Neural crest cell (in vitro differentiated cells): ENCODE measurements at places on chromosomes 3 and 15.

- no peak for DNase-seq
Observed at GRCh38 chr15:66713843-66714508, 11.9 kb downstream of the SMAD6 start.

DNA sequence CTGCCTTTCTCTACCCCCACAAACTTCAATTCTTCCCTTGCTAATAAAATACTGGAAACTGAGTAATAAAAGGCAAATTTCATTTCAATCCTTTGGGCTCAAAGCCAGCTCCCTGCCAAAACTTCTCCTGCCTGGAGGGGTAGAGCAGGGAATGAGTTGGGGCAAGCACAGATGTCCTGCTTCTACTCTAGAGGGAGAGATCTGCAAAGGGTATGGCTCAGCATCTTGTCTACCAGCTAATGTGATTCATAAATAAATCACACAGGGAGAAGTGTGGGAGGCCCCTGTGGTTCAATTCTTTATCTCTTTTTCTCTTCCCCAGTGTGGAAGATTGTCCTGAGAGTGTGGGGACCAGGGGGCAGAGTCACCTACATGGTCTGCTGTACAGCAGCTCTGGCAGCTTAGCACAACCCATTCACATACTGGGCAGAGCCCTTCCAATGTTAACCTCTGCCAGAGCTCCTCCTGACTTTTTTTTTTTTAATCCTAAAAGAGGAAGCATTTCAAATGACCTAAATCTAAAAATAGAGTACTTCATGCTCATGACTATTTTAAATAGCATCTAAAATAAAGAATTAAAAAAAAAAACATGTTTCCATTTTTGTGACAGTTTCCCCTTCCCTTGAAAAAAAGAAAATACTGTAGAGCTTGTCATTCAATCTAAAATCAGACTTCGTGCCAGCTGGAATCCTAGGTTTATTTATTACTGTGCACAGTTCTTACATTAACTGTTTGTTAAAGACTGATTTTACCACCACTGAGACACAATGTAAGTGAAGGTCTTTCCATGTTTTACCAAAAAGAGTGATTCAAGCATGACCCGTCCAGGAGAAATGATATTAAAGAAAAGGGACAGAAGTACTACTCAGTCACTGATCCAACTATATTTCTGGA lies 1083.7 kb upstream of the CFAP20DC start:
- no peak for DNase-seq

DNA sequence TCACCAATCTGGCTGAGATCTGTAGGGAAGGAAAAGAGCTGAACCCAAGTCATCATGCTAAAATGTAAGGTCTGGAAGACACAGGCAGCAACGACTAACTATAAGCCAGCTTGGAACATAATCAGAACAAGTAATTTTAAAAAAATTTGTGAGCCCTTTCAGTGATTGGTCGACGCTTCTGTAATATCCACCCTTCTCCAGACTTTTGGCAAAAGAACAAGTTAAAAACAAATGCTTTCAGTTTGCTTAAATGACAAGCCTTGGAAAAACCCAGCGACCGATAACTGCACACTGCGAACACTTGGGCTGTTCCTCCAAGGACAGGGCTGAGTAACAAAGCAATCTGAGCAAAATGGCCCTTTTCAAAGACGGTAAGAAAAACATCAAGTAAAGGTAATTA lies 49.6 kb downstream of the PCSK6 start:
- DNase-seq, result no peak

- no peak for DNase-seq
Observed at GRCh38 chr3:8983591-8983990, 20.3 kb upstream of the RAD18 start.

- DNase-seq, result no peak
Observed at GRCh38 chr3:127964053-127964452, 49.0 kb downstream of the KBTBD12 start.

GRCh38 chr15:74950078-74950908 lies 6.3 kb downstream of the RPP25 start:
- peak; percentile 90 for DNase-seq

DNA sequence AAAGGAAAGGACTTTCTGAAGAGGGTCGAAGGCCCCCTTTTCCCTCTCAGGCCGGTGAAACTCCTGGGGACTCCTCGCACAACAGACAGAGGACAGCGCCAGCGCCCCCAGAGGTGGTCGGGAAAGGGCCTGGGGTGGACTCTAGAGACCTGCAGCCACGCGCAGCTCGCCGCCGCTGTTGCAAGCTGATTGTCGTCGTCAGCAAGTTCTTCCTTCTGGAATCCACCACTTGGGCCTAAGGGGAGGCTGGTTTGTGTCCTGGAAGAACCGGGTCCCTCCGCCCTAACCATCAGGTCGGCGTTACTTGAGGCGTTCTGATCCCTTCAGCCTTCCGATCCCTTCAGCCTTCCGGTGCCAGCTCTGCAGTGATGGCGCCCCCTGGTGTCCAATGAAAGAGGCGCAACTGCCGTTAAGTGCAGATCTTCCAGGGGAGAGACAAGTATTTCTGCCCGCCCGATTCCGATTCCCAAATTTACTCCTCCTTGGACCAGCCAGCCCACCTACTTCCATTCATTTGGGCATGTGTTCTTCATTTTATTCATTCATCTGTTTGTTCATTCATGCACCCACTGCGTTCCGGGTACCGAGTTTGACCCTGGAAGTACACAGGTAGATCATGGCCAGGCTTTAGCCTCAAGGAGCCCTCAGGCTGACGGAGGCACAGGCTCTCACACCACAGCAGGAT lies 77.2 kb upstream of the SLC6A11 start:
- peak; percentile 83 for DNase-seq

DNA sequence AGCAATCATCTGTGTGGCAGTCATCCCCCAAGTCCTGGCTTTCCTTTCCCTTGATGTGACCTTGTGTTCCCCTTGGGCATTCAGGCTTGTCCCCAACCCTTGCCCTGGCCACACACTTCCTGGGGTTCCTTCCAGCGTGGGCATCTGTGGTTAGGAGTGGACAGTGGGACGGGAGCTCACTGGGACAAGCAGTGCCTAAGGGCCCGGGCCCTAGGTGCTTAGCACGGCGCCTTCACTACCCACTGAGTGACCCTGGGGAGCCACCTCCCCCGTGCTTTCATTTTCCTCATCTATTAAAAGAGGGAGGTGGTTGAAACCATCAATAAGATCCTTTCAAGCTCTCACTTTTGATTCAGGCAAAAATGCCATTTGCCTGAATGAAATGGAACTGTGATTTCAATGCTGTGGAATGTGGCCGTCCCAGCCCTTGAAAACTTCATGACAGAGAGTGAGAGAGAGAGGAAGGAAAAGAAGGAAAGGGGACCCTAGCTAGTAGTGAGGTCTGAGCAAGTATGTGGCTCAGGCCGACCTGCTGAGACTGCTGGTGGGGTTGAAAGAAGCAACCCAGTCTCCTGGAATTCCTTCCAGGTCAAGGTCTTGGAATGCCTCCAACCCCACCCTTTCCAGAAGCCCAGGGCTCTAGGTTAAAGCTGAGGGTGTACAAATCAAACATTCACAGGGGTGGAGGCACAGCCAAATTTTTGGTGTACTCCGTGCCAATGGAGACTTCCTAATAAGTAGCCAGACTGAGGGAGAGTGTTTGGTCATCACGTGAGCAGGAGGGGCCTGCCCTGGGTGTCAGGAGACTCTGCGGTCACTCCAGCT lies 302.9 kb downstream of the TLE3 start:
- no peak for DNase-seq

DNA sequence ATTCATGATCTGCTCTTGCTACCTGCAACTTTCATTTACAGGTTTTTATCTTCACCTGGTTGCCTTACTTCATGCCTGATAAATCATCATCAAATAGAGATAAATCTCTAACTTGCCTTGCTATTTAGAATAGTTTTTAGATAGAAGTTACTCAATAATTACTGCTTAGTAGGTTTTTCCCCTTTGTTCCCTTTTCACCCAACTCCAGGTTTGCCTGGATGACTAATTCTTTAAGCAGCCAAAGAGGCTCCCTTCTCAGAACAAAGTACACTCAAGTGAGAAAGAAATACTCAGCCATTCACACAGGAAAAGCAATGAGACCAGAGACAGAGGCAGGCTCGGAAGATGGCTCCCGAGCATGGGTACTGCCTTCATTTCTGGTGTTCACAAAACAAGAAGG lies 268.1 kb upstream of the CRBN start:
- DNase-seq, result no peak

DNA sequence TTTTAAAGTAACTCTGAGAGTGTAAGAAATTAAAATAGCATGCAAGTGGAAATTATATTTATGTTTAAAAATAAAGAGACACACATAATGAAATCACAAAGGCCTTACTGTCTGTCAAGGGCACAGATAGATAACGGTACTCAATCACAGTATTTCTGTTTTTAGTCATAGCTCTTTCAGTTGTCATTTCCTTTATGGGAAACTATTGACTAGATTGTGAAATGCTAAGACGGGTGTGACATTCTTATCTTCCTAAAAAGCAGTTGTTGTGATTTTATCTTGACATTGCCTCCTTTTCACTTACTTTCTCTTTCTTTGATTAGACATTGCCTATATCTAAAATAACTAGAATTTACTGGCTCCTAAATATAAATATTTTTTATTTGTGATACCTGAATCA lies 100.1 kb upstream of the PLSCR5 start:
- DNase-seq, result no peak

DNA sequence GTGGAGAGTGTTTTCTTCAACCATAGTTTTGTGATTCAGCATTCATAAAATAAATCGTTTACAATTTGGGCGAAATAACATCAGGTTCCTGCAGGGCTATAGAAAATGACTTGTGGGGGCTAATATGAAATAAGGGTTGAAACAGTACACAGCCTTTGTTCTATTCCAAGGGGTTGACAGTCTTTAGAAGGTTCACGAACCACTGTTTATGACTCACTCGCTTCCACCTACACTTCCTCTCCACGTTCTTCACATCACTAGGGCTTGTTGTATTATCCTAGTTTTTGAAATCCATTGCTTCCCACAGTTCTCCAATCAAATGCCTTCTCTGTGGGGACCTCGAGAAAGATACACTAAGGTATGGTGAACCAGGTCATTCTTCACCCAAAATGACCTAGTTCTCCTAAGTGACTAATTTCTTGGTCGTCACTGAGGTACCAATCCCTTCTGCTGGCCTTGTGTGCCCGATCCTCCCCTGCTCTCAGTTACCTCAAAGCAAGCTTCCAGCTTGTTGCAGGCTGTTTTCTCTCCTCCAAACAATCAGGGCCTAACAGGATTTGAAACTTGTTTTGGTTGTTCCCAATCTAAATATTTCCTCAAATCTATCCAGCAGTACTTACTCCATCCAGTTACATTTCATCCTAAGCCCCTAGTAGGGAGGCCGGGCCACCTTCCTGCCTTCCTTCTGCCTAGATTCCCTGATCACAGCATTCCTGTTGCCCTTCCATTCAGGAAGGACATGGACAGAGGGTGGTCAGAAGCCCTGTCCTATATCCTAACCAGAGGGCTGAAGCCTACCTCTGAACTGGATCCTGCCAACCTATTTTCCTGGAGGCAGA lies 23.1 kb upstream of the TBL1XR1 start:
- DNase-seq, result no peak

- DNase-seq, result no peak
Observed at GRCh38 chr3:156563900-156564682, 9.2 kb upstream of the SSR3 start.

GRCh38 chr3:159938714-159939113 lies 49.9 kb upstream of the IL12A start:
- DNase-seq, result no peak

DNA sequence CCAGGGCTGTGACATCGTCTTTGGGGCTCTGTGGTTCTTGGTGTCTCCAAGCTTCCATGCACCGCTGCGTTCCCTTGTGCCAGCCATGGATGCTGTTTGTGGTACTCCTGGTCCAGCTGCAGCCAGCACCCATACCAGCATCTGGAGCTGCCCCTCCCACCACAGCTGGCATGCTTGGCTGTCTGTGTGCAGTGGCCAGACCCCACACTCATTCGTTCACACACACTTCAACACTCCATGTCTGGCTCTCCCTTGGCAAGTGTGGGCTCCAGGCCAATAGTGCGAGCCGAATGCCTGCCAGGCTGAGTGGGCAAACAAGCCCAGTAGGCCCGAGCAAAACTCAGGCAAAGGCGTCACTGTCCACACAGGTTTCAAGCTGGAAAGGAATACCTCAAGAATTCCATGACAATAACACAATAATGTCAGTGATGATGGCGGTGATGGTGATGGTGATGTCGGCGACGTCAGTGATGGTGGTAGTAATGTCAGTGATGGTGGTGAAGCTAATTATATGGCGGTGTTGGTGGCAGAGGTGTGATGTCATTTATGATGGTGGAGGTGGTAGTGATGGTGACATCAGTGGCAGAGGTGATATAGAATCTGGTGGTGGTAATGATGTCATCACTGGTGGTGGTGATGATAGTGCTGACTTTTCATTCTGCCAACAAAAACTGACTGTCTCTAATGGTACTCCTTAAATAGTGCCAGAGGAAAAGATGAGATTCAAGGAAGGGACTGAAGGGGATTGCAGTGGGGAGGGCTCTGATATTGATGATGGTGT lies 19.3 kb downstream of the TBC1D21 start:
- no peak for DNase-seq
